ENCODE measurements at places on chromosomes 2 and 18. TPM values are rescaled to one million over a fixed set of nuclear protein-coding genes. Genes with fewer than 3 reads are reported as not detected.

DNA sequence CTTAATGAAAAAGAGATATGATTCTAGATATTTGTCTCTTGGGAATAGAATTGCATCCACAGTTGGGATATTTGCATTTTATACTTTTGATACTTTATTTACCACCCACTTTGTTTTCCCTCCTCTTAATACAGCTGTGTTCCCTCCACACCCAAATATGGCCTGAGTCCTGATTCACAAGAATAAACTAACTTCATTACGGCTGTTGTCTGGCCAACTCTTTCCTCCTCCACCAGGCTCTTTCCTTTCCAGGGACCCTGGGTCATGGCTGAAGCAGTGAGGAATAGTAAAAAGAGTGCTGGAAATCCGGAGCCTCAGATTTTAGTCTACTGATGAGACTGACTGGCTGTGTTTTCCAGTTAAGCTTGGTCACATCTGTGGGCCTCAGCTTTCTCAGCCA lies 48.4 kb upstream of the STAM2 start:
- no peak overlapping the region for H3K27ac ChIP-seq
- H3K4me1 ChIP-seq, result peaks cover 27% of the 10 kb centered on the region
- H3K27me3 ChIP-seq, result no peaks in the 10 kb centered on the region
- no peak for DNase-seq

DNA sequence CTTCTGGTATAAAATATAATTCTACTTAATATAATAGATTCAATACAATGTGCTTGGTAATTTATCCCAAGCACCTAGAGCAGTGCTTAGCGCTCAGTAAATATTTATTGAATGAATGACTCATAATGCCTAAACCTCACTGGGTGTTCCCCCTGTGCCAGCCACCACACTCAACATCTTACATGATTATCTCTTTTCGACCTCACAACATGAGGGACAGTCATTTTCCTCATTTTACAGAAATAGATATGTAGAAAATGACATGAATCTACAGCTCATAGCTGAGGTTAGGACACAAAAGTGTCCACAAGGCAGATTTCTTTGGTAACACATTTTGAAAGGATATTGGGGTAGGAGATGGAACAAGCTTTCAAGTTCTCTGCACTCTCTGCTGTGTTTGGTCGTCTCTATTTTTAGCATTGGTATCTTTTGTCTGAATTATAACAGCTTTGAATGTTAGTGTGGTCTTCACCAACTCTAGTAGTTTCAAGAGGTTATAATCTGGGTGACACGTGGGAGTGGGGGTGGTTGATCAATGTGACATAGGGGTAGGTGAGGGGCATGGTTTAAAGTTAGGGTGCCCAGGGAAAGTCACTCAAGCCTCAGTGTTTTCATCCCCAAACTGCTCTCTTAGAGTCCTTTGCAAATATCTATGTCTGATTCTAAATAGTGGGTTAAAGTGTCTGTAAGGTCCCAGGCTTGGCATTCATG lies 9.8 kb downstream of the MYOM1 start:
- H3K27me3 ChIP-seq, result peaks cover 21% of the 10 kb centered on the region
- DNase-seq, result no peak
- no peak overlapping the region for H3K27ac ChIP-seq
- H3K4me3 ChIP-seq, result no peak overlapping the region
- peaks cover 3% of the 10 kb centered on the region for H3K36me3 ChIP-seq

GRCh38 chr2:46184794-46185583 lies 112.2 kb upstream of the EPAS1 start:
- no peaks in the 10 kb centered on the region for H3K27me3 ChIP-seq
- DNase-seq, result no peak
- peaks cover 27% of the 10 kb centered on the region for H3K4me1 ChIP-seq
- H3K36me3 ChIP-seq, result peaks cover 22% of the 10 kb centered on the region
- no peak overlapping the region for H3K4me3 ChIP-seq
- H3K27ac ChIP-seq, result no peak overlapping the region

DNA sequence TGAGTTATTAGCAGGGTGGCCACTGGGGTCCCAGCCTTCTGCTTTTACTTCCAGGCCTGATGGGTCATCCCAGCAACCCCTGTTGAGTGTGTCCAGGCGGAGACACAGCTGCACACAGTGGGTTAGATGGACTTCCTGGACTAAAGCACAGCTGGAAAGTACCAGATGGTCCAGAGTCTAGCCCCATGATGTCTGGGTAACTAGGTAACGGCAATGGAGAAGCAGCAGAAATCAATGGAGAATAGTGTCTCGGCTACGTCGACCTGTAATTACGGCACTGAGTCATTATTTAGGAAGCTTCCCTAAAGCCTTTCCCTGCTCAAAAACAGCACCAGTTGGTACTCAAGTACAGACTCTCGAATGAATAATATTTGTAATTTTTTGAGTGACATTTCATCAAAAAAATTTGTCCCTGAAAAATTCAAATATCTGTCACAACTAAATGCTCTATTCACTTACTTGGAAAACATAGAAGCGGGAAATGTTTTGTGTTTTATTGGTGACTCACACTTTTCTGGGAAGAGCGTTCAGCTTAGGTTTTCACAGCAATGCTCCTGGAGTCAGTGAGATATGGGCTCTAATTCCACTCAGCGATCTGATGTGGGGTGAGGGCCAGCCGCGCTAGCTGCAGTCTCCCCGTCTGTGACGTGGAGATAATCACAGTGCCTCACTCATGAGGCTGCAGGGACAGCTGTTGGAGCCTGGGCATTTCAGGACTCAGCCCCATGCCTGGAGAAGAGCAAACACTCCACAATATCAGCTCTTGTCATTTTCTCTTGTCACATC lies 16.2 kb upstream of the ARL4C start:
- no peak overlapping the region for H3K27ac ChIP-seq
- no peak for DNase-seq

GRCh38 chr2:16650287-16651249 lies 15.1 kb downstream of the CYRIA start:
- H3K4me3 ChIP-seq, result peak overlapping the region; percentile 85
- 0 out of 2 replicates have a peak, but pooled peaks cover 6% of the 10 kb centered on the region for H3K36me3 ChIP-seq
- peak overlapping the region; percentile 55 for H3K27ac ChIP-seq
- H3K4me1 ChIP-seq, result no peaks in the 10 kb centered on the region
- DNase-seq, result no peak
- no peaks in the 10 kb centered on the region for H3K27me3 ChIP-seq

DNA sequence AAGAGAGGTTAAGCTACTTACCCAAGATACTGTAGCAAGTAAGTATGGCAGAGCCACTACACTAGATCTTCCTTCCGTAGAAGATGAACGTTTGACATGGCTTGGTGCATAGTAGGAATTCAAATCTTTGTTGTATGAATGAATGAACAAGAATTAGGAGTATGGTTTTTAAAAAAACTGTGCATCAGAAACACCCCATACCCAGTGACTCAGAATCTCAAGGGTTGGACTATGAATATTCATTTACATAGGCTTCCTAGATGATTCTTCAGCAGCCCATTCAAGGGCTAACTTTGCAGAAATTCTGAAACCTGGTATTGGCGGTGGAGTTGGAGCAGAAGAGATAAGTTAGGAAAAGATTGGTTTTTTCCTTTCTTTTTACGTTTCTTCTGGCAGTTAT lies 5.4 kb downstream of the ACTR3 start:
- H3K4me3 ChIP-seq, result peak overlapping the region; percentile 96
- peaks cover 88% of the 10 kb centered on the region for H3K4me1 ChIP-seq
- DNase-seq, result no peak
- peak overlapping the region; percentile 47 for H3K27ac ChIP-seq
- peaks cover 51% of the 10 kb centered on the region for H3K36me3 ChIP-seq

GRCh38 chr2:129623783-129624182 lies 355.7 kb upstream of the RAB6C start:
- no peak overlapping the region for H3K27ac ChIP-seq
- no peak for DNase-seq
- H3K4me1 ChIP-seq, result no peaks in the 10 kb centered on the region
- H3K4me3 ChIP-seq, result no peak overlapping the region

LBX2 gene
- total RNA-seq, result 0.97 TPM

SCN1A gene
- not detected for total RNA-seq

RAX gene
- not detected for total RNA-seq

MAB21L4 gene
- not detected for total RNA-seq

TTC39C gene
- 17.0 TPM for total RNA-seq

CTAGE1 gene
- total RNA-seq, result 0.12 TPM

RAMP1 gene
- 0.69 TPM for total RNA-seq

TYW5 gene
- total RNA-seq, result 5.4 TPM

All from HFFc6 (cell line).